ENCODE measurements at places on chromosomes 11 and 22. TPM values are rescaled to one million over a fixed set of nuclear protein-coding genes. Genes with fewer than 3 reads are reported as not detected.

PIWIL4 gene
- total RNA-seq: 0.55 TPM

ADAMTS15 gene
- 0.05 TPM for total RNA-seq

GAB2 gene
- 16.6 TPM for total RNA-seq

AHNAK gene
- 237 TPM for total RNA-seq

- no peaks in the 10 kb centered on the region for H3K27me3 ChIP-seq
- H3K4me1 ChIP-seq: peaks cover 40% of the 10 kb centered on the region
- no peak overlapping the region for H3K4me3 ChIP-seq
- no peak overlapping the region for H3K27ac ChIP-seq
- H3K36me3 ChIP-seq: peaks cover 31% of the 10 kb centered on the region
These were observed 6.4 kb downstream of the POLDIP3 start for GRCh38 chr22:42608136-42608822.

GRCh38 chr11:92720385-92720784, 249.1 kb upstream of the MTNR1B start:
- no peaks in the 10 kb centered on the region for H3K4me1 ChIP-seq
- H3K27ac ChIP-seq: no peak overlapping the region
- no peaks in the 10 kb centered on the region for H3K27me3 ChIP-seq
- DNase-seq: no peak
- no peaks in the 10 kb centered on the region for H3K36me3 ChIP-seq
- no peak overlapping the region for H3K4me3 ChIP-seq

DNA sequence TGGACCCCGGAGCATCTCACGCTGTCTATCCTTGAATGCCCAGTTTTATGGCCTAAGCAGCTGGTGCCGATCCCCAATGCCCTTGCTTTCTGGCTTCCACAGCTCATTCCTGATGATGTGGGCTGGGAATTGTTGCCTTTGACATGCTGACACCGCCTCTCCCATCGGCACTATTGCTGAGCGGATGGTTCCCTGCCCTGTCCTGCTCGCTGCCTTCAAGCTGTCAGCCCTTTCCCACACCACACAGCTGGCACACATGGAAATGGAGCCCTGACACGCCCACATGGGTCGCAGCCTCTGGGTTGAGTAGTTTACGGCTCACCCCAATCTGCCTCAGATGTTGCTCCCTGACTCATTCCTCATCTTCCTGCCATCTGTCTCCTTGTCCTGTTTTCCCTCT, 110.2 kb upstream of the SESN3 start:
- DNase-seq: no peak
- no peaks in the 10 kb centered on the region for H3K36me3 ChIP-seq
- peaks cover 33% of the 10 kb centered on the region for H3K4me1 ChIP-seq
- no peak overlapping the region for H3K4me3 ChIP-seq

GRCh38 chr11:86930957-86931547, 24.1 kb downstream of the FZD4 start:
- H3K36me3 ChIP-seq: no peaks in the 10 kb centered on the region
- no peak for DNase-seq
- H3K4me3 ChIP-seq: no peak overlapping the region
- H3K27ac ChIP-seq: no peak overlapping the region
- H3K27me3 ChIP-seq: peaks cover 4% of the 10 kb centered on the region

GRCh38 chr11:119316729-119317591, at the start of gene MCAM:
Gene MCAM, minus strand, starts transcription at chr11:119317130. Its CDS starts 29 bp downstream, at chr11:119317101.
- H3K4me1 ChIP-seq: peaks cover 39% of the 10 kb centered on the region
- peak within 1 kb of the TSS; percentile 48 for H3K4me3 ChIP-seq
- no peak within 1 kb of the TSS for H3K27ac ChIP-seq
- no peak for DNase-seq

All from activated CD4-positive, alpha-beta T cell treated with anti-CD3 and anti-CD28 coated beads, Interleukin-2, amount 10 ng/mL, durations not matched to agents 7 days and 5 days (primary cell).